GM23338 (cell line): ENCODE measurements at places on chromosomes 6 and 20.

DNA sequence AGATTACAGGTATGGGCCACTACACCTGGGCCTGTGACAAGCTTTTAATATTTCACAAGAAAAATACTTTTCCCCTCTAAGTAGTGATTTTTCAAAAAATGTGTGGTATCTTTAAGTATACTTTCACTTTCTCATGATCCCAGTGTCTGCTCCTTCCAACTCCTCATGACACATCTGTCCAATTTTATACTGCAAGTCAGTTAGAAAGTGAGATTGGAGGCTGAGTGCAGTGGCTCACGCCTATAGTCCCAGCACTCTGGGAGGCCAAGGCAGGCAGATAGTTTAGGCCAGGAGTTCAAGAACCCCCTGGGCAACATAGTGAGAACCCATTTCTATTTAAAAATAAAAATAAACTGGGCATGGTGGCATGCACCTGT lies 20.2 kb downstream of the PIM1 start:
- DNase-seq = no peak

DNA sequence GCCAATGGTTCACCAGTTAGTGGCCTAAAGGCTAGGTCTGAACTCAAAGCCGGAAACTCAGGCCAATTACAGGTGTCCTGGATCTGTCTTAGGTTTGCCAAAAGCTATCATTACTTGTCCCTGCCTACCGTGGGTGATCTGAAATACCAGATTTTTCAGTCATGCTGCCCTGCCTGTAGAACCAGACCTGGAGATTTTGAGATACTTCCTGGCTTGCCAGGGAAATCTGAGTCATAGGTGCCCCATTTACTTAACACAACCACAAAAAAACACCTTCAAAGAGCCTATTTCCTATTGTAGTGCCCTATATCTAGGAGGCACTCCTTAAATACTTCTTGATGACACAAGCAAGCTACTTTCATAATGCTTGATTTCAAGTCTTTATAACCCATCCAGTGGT lies 13.9 kb upstream of the RANBP9 start:
- no peak for DNase-seq

GRCh38 chr20:63740070-63740626 lies 572 bp downstream of the SLC2A4RG start:
- peak; percentile 59 for DNase-seq

DNA sequence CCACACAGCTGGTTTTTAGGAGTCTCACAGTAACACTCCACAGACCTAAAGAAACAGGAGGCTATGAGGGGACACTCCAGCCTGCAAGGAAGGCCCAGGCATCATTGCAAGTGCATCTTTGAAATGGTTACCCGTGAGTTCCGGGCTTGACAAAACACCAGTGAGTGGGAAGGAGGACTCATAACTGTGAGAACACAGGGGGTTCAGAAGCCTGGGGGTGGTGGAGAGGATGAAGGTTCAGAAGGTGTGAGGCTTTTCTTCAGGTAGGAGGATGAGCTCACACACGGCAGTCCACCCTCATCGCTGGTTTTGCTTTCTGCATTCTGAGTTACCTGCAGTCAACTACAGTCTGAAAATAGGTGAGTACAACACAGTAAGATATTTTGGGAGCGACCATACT lies 39.9 kb downstream of the MAP7 start:
- no peak for DNase-seq

DNA sequence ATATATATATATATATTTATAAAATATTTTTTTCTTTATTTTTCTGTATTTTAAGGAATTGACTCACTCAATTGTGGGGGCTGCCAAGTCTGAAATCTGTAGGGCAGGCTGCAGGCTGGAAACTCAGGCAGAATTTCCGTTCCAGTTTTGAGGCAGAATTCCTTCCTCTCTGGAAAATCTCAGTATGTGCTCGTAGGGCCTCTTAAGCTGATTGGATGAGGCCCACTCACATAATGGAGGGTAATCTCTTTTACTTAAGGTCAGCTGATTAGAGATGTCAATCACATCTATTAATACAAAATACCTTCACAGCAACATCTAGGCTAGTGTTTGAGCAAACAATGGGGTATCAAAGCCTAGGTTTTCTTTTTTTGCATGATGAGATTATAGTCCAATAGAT lies 244.7 kb upstream of the RNF24 start:
- DNase-seq = no peak

DNA sequence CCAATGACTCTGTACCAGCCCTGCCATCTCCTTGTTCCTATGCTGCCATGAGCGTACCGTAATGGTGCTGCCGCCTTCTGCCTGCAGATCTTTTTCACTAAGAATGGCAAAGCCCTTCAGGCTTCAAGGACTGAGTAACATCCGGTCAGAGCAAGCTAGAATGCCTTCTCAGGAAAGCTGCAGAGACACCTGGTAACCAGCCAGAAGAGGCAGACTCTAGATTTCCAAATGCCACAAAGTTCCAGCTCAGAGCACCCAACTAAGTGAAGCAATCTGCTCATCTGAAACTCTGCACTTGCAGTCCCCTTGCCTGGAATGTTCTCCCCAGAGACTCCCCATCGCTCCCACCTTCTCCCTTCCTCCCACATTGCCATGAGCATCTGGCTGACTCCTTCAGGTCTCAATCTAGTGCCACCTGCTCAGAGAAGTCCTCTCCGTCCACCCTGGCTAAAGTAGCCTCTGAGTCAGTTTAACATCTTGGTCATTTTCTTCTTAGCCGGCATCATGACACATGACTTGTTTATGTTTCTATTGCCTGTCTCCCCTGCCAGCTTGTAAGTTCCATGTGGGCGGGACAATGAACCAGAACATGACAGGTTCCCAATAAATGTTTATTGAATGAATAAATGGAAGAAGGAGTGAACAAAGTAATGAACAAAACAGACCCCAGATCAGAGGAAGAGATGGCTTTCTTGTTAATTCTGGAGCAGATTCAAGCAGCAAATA lies 6.9 kb upstream of the OCSTAMP start:
- DNase-seq = no peak

- no peak for DNase-seq
These were observed 87.5 kb downstream of the DACT2 start for GRCh38 chr6:168232062-168232461.

- DNase-seq = peak; percentile 50
These were observed 416 bp upstream of the POLR1H start for GRCh38 chr6:30060606-30061091.

GRCh38 chr20:63382551-63383300 lies 21.6 kb upstream of the CHRNA4 start:
- no peak for DNase-seq

DNA sequence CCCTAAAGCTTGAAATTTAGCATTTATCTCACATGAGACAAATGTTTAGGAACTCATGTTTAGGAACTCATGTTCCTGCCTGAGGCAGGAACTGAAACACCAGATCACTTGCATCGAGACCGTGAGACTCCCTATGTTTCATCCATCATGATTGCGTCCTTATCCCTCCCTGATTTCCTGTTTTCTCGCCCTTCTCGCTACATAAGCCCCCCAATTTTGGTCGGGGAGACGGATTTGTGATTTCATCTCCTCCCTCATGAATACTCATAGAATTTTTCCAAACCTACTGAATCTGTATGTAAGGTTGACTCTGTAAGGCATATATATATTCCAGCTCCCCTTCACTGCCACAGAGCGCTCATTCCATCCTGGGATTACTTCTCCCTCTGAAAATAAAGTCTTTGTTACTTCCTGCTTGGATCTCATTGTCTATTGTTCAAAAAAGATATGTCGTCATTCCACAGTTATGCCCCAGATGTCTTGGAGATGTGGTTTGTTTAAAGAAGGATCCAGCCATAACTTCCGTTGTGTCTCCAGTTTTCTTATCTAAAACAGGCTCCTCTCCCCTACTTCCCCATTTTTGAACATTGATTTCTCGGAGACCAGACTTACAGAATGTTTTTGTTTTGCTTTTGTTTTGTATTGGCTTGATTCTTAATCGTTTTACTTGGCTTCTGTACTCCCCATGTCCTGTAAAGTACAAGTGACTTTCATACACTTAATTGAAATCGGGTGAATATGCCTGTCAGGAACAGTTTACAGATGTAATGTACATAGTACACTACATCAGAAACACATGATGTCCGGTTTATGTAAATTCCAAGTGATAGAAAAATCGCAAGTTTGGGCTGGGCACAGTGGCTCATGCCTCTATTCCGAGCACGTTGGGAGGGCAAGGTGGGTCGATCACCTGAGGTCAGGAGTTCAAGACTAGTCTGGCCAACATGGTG lies 118.7 kb downstream of the HFE start:
- peak; percentile 70 for DNase-seq

- DNase-seq = no peak
These were observed 591.0 kb downstream of the DHX35 start for GRCh38 chr20:39553120-39553519.

GRCh38 chr6:168746013-168746412 lies 305.0 kb downstream of the SMOC2 start:
- DNase-seq = no peak

DNA sequence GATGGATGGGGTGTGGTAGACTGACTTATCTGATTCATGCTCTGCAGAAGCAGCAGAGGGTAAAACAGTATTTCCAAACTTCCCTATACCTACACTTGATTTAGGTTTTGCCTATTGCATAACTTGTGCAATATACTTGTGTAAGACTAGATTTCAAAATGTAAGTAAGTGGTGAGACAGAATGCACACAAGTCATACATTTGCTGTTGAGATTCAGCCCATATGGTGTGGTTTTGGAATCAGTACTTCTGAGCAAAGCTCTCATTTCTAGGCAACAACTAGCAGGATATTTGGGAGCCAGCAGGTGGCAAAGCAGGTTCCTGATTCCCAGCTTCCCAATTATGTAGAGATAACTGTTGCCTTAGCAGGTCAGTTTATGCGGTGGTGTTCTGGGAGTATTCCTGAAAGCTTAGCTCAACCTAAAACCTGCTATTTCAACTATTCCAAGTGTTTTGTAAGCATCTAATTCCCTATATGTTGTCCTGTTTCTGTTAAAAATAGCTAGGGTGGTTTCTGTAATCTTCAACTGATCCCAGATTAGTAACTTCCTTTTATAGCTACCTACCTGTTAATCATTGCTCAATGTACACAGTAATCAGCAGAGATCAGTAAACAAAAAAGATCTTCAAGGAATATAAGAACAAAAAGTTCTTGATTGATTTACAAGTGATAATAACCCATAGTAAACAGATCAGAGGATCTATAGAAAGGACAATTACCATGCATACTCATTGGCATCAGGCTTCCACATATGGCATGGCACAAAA lies 8.5 kb upstream of the FABP7 start:
- DNase-seq = peak; percentile 58
